ENCODE measurements at places on chromosomes 3 and 15.
A peak's percentile ranks its signal among the peaks of the same experiment; 100 is the strongest.

DNA sequence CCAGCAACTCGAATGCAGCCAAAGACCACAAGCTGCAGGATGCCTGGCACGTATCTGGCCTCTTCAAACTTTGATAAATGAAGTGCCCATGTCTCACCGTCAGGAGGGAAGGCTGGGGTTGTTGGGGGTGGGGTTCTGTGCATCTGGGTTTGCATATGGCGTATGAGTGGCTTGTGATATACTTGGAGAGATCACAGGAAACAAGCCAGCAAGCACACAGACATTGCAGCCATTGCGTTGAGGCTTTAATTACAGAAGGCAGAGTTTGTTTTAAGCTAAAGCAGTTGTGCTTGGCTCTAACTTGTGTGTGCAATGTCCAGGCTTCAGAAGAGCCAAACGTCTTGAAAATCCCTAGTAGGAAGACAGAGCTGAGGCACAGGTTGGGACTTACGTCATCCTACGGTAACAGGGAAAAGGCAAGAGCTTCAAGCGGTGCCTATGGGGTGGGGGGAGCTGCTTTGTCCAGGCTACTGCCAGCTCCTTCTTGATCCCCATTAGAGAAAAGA lies 109.2 kb downstream of the ASB7 start:
- DNase-seq = no peak

- DNase-seq = peak; percentile 59
These were observed 35.9 kb downstream of the SAXO2 start for GRCh38 chr15:82298520-82298919.

- DNase-seq = no peak
These were observed 56.0 kb downstream of the TPRA1 start for GRCh38 chr3:127534564-127534963.

DNA sequence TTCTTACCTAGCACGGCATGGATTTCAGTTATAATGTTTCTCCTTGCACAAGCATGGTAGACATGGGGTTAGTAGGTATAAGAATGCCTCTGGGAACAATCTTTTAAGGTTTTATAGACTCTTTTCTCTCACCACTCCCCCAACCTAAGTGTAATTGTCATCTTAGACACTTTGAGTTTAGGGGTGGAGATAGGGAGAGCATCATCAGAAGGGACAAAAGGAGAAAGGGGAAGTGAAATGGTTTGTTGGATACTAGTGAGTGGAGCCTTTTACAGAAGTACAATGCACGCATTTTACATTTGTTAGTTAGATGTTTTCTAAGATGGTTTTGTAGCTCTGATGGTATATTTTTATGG lies 189.2 kb downstream of the TP63 start:
- no peak for DNase-seq

GRCh38 chr15:64480891-64481290 lies 20.5 kb downstream of the ZNF609 start:
- DNase-seq = no peak

DNA sequence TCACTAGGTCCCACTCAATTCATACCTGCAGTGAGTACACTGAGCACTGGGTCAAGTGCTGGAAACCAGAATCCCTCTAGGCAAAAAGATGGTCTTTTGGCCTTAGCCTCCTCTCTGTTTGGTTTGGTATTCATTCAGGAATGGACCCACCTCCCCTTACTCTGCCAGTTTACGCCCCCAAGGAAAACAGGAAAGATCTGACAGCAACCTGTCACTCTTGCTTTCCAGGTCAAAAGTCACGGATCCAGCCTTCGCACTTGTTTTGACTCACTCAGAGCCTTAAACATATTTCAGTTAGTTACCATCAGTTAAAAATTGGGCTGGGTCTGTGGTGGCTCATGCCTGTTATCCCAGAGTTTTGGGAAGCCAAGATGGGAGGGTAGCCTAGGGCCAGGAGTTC lies 68.1 kb downstream of the SYNM start:
- DNase-seq = no peak

DNA sequence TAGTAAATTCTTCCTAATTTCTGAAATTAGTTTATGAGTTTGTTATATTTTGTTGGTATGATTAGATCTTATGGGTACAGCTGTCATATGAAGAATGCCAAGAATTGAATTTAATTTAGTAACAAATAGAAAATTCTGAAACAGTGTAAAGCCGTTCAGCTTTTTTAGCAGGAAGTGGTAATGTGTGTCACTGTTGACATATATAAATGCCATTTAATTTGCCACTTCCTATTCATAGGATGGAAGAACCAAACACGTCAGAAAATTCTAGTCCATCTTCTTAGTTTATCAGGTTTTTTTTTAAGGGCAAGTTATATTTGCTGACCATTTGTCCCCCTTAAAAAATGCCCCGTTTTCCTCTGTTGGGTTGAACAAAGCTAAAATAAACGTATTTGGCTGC lies 43.0 kb downstream of the RAB8B start:
- no peak for DNase-seq

DNA sequence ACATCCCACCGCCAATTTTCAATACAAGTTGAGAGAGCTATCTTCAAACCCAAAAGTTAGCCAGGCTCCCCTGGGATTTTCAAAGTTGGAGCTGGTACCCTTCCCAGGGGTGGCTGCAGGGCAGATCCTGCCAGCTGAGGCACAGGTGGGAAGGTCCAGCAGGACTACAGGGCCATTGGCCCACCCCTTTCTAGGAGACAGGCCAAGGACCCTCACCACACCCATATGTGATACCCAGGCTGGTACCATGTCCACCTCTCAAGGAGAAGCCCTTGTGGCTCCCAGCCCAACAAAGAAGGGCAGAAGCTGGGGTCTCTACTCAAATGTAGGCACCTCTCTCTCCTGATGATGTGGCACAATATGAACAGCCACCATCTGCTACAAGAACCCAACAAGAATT lies 8.0 kb downstream of the POC1A start:
- no peak for DNase-seq

- no peak for DNase-seq
These were observed 478.2 kb upstream of the ROBO2 start for GRCh38 chr3:76561494-76562236.

- no peak for DNase-seq
These were observed 140.1 kb downstream of the ADAMTS17 start for GRCh38 chr15:100201376-100202280.

DNA sequence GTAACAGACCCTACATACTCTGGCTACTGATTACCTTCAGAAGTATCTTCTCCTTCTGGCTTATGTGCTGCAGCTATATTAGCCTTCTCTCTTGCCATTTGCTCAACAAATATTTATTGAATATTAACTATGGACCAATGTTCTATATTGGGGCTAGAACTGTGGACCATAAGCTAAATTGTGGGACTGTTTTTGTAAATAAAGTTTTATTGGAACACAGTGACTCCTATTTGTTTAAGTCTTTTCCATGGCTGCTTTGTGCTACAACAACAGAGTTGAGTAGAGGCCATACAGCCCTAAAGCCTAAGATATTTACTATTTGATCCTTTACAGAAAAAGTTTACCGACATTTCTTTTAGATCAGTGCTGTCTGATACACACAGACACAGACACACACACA lies 20.3 kb upstream of the XIRP1 start:
- no peak for DNase-seq

GRCh38 chr3:14121859-14122258 lies 2.8 kb downstream of the CHCHD4 start:
- no peak for DNase-seq

GRCh38 chr3:11140713-11141104 lies 13.6 kb upstream of the HRH1 start:
- DNase-seq = no peak

DNA sequence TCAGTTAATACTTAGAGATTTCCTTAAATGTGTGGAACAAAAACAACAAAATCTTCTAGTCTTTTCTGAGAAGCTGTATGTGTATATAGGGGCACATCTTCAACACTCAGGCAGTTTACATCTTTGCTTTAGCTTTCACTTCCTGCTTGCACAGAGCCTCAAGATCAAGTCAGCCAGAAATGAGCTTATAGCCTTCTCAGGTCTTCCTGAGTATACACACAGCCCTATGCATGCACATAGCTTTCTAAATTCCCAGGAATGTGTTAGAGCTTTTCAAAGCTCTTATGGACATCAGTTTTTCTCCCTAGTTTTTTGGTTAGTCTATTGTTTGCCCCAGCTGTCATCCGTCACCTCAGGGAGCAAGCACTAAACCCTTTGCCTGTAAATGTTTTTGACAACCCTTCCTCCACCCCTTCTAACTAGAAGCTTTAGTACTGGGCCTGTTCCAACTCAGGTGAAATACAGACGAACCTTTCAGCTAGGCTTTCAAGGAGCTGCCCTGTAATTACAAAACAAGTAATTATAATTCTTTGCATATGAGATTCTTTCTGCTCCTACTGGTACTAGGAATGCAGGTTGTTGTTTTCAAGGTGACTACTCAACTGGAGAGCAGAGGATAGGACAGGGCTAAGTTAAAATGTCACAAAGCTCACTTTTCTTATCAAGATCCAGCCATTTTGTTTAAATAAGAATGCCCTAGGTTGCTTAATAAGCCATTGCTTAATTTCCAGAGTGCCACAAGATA lies 22.6 kb upstream of the MTMR10 start:
- DNase-seq = no peak

GRCh38 chr15:96978937-96979473 lies 648.5 kb downstream of the NR2F2 start:
- DNase-seq = no peak

- no peak for DNase-seq
These were observed 862.6 kb upstream of the CADM2 start for GRCh38 chr3:84096188-84096587.

- no peak for DNase-seq
These were observed 63.4 kb upstream of the IL12A start for GRCh38 chr3:159925248-159925647.

DNA sequence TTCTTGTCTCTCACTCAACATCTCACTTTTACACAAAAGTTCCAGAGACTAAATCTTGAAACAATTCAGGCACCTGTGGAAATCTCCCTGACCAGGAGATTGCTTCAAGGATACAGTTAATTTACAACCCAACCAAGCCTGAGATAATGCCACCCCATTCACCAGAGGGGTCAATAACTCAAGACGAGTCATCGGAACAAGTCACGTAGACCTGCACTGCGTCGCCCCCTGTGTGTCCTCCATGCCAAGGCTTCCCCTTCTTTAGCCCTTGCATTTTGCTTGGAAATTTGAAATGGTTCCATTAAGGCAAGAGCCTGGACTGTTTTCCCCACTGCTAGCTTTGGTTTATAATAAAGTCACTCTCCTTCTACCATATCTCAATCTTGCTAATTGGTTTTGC lies 129.0 kb upstream of the NEO1 start:
- DNase-seq = no peak

DNA sequence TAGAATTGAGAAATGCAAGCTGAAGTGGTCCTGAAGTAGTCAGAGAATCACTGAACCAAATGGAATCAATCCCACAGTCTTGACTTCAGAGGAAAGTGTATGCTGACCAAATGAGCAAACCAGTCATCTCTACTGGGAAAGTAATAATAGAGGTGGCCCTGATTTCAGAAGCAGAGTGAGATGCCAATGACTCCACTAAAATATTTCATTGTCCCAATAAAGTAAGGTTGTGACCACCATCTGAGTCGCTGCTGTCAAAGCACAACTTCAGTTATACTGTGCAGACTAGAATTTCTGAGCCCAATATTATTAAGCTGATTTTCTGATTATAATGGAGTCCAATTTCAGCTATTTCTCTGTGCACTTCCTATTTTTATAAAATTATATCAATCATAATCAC lies 334.4 kb upstream of the THBS1 start:
- DNase-seq = no peak

- no peak for DNase-seq
These were observed 72.7 kb upstream of the TAMM41 start for GRCh38 chr3:11919390-11919789.

DNA sequence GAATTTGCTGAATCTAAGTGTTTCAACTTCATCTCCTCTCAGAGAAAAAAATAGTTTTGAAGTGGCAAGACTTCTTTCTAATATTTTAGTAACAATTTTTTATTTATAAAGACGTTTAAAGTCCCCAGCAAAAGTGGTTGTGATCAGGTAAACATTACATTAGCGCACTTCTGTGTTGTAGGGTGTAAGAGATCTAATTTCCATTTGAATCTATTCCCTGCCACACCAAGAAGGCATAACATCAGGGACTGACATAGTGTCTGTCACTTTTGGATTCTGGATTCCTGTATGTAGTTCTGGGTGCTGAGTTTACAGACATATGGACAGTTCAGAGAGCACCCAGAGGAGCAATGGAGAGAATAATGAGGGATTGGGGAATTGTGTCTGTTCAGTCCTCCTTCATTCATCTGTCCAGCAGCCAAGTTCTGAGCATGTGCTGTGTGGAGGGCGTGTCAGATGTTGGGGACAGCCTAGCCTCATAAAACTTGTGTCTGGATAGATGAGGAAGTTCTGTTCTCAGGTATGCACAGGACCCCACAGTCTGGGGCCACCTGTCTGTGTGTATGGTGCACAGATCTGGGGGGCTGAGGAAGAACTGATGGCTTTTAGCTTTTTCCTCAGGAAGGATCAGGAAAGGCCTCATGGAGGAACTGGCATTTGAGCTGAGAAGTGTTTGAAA lies 65.6 kb downstream of the MAP2K5 start:
- DNase-seq = no peak

DNA sequence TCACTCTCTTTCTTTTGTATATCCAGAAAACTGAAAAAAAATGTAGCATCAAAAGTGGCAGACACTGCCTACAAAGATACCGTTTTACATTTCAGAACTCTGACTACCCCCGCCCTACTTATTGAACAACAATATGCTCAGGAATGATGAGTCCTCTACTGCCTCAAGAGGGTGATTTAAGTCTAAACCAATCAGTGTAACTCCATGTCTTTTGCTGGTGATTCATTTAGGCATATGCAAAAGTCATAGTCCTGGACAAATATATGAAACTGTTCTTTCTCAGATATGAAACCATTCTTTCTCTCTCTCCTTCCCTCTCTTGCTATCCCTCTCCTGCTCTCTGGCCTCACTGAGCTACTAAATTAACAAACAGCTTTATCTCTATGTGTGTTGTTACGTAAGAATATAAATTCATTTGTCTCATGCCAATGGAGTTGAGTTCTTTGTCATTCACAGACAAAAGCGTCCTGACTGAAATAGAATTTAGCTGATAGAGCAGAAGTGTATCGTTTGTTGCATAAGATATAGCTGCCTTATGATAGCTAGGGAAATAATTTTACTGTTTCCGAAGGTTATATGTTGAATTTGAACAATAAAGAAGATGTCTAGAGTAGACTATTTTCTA lies 133.7 kb upstream of the OSTN start:
- DNase-seq = no peak

- DNase-seq = no peak
These were observed 107.4 kb downstream of the APBA2 start for GRCh38 chr15:28993051-28993719.

GRCh38 chr3:111662012-111662411 lies 66.9 kb upstream of the ZBED2 start:
- no peak for DNase-seq
